Stimulated activated CD8-positive, alpha-beta memory T cell treated with anti-CD3 and anti-CD28 coated beads, Interleukin-15, amount 100 ng/mL, for 1 hour (primary cell): ENCODE measurements at places on chromosomes 7 and 10.

DNA sequence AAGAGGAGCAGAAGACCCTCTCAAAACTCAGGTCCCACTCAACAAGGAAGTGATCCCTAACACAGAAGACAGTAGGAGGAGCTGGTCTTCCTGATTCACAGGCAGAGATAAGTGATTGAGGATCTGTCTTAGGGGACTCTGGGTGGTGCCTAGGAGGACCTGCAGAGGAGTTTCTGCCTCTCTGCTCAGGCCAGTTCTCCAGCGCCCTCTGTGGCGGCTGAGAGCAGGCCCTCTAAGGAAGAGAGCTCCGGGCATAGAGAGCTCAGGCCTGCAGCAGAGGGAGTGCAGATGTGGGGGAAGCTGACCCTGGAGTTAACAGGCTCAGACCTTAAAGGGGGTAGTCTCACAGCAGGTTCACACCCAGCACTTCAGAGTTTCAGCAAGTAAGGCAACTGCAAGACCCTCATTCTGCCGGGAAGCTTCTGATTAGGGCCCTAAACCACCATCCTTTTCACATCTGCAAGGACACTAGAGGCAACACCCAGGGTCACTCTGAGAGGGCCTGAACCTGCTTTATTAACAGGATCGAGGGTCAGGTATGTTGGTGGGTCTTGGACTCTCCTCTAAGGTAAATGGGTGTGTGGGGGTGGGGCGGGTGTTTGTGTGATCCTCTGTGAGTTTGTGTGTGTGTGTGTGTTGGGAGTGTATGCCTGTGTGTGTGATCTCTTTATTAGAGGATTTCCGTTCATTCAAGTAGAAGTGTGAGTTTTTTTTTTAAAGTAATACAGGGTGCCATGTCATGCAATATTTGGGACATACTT, 57.6 kb upstream of the TARP start:
- DNase-seq: no peak

GRCh38 chr10:3348564-3348963, 176.0 kb upstream of the PITRM1 start:
- DNase-seq: no peak

GRCh38 chr10:44520651-44521050, 135.8 kb upstream of the CXCL12 start:
- no peak for DNase-seq

DNA sequence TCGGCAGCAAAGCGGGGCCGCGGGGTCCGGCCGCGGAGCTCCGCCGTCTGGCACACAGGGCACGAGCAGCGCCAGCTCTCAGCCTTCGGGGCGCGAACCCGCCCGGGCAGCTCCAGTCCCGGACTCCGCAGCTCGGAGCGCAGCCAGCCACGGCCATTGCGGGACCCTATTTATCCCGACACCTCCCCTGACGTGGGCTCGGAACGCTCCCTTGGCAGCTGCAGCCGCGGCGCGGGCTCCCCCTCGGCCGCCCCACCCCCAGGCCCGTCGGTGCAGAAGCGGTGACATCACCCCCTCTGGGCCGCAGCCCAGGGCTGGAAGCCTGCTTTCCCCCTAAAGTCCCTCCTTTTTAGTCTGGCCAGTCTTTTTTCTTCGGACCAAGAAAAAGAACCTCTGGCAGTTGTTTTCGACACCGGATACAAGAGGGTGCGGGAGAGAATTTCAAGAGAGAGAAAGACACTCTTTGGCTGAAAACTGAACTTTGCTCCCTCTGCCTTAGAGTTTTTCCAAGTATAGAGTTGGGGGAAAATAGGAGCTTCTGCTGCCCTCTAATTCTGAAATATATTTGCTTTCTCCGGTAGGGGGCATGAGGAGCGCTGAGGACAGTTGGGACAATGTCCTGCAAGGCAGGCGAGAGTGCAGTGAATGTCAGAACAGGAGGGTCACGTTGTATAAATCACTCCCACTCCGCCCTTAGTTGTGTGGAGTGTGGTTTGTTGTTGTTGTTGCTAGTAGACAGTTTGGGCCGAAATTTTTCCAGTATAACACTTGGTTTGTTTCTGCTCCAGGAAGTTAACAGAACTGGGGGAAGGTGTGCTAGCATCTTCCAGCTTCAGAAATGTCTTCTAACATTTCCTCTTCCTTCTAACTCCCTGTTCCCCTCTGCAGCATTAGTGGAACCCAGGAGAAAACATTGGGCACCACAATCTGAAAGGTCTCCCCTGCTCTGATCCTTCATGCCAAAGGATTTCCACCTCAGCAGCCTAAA, at the start of gene SFRP4:
TSS of gene SFRP4 (minus strand) at position 145 of the 988 bp plus-strand sequence. CDS start 280 bp downstream, outside the sequence.
- no peak for DNase-seq

DNA sequence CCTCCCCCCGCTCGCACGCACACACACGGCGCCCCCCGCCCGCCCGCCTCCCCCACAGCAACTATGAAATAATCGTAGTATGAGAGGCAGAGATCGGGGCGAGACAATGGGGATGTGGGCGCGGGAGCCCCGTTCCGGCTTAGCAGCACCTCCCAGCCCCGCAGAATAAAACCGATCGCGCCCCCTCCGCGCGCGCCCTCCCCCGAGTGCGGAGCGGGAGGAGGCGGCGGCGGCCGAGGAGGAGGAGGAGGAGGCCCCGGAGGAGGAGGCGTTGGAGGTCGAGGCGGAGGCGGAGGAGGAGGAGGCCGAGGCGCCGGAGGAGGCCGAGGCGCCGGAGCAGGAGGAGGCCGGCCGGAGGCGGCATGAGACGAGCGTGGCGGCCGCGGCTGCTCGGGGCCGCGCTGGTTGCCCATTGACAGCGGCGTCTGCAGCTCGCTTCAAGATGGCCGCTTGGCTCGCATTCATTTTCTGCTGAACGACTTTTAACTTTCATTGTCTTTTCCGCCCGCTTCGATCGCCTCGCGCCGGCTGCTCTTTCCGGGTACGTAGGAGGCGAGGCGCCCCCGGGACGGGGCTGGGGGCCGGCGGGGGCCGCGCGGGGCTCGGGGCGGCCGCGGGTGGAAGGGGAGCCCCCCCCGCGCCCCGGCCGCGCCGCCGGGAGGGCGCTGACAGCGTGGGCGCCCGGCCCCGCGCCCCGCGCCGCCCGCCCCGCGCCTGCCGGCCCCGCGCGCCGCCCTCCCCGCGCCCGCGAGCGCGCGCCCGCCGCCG, 441 bp downstream of the BMI1 start:
- DNase-seq: no peak

- DNase-seq: no peak
Measured at GRCh38 chr10:16297642-16298041, 139.2 kb upstream of the PTER start.

DNA sequence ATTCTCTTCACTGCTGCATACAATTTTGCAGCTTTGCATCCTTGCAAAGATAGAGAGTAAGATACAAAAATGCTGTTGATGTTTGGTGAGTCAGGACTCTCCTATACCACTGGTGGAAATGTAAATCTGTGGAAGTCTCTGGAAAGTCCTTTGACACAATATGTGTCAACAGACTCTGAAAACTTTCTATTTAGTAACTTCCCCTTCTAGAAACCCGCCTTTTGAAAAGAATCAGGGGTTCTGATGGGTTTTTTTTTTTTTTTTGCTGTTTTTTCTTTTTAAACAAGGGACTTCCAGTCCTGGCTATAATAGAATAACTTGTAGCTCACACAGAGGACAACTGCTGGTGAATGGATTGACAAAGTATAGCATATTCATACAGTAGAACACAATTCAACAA, 16.4 kb downstream of the NOD1 start:
- no peak for DNase-seq

- DNase-seq: no peak
Measured at GRCh38 chr7:13920053-13920697, 69.3 kb downstream of the ETV1 start.

DNA sequence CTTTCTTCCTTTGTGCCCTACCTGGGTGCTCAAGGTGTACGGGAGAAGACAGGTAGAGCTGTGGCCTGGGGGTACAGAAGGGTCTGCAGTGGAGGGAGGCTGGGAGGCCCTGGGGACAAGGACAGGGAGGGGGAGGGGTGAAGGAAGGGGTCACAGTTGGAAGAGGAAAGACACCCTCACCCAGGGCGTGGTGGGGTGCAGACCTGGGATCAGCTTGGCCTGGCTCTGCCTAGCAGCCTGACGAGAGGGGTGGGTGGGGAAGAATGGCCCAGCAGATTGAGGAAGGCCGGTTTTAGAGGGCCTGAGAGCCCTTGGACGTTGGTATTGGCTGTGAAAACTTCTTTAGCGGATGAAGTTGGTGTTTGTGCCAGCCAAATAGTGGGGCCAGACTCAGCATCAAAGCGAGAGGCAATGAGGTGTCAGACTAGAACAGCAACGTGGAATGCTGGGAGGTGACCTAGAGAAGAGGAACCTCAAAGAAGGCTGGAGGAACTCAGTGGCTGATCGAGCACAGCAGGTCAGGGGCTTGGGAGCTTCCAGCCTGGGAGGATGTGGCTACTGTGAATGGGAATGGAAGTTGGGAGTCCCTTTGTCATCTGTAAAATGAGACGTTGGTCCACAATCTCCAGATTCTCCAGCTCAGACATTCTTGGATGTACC, 18.1 kb upstream of the TRIM8 start:
- no peak for DNase-seq

- DNase-seq: no peak
Measured at GRCh38 chr10:43199684-43200537, 61.7 kb downstream of the CSGALNACT2 start.

GRCh38 chr10:117248750-117249465, 8.0 kb downstream of the SLC18A2 start:
- DNase-seq: no peak

- DNase-seq: no peak
Measured at GRCh38 chr7:80869106-80869784, 49.6 kb downstream of the SEMA3C start.

DNA sequence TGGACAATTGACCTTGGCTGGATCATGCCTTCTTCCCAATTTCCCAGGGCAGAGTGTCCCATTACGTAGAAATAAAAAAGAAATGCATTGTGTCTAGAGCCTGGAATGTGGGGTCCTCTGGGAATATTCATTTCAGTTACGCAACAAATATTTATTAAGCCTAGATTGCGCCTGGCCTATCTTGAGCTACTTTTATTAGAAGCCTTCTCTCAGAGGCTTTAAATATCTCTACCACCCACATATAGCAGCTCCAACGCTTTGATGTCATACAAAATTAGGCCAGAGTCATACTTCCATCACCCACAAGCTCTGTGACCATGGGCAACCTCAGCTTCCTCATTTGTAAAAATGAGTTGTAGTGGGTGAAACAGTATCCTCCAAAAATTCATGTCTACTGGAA, 24.9 kb upstream of the CARD11 start:
- DNase-seq: no peak

DNA sequence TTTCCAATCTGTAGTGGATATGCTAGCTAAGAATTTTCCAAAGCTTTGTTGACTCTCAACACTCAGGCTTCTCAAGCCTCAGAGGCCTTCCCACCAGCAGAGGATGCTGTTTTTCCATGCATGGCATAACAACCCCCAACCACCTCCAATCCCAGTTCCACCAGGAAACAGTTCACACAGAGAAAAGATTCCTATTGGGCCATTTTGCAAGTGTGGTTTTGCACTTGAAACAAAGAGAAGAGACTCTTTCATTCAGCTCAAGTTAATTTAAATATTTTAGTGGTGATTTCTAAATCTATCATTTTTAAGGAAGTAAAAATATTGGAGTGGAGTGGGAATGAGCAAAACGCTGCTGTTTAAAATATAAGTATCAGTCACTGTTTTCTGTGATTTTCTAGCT, 105.6 kb upstream of the COL1A2 start:
- DNase-seq: no peak

DNA sequence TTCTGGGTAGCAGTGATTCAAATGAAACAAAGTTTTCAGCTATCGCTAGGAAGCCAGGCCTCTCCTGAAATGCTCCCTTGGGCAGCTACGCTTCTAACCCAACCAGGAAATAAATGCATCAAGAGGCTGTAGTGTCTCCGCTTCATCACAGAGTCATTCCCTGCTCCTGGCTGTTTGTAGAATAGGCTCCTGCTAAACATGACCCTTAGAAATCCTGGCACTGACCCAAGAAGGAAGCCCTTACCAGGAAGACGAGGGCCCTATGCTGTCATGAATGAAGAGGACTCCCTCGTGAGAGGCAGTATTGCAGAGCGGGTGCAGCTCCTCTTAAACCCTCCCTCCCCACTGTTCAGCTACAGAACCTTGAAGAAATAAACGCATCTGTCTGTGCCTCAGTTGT, 48.3 kb downstream of the NOD1 start:
- no peak for DNase-seq

- no peak for DNase-seq
Measured at GRCh38 chr7:17462131-17462631, 163.7 kb downstream of the AHR start.

GRCh38 chr10:7388602-7389001, 22.2 kb downstream of the SFMBT2 start:
- DNase-seq: no peak

GRCh38 chr10:44989597-44990301, 11.0 kb upstream of the ZNF22 start:
- DNase-seq: no peak

- DNase-seq: no peak
Measured at GRCh38 chr7:20307901-20308300, 22.8 kb upstream of the ITGB8 start.

DNA sequence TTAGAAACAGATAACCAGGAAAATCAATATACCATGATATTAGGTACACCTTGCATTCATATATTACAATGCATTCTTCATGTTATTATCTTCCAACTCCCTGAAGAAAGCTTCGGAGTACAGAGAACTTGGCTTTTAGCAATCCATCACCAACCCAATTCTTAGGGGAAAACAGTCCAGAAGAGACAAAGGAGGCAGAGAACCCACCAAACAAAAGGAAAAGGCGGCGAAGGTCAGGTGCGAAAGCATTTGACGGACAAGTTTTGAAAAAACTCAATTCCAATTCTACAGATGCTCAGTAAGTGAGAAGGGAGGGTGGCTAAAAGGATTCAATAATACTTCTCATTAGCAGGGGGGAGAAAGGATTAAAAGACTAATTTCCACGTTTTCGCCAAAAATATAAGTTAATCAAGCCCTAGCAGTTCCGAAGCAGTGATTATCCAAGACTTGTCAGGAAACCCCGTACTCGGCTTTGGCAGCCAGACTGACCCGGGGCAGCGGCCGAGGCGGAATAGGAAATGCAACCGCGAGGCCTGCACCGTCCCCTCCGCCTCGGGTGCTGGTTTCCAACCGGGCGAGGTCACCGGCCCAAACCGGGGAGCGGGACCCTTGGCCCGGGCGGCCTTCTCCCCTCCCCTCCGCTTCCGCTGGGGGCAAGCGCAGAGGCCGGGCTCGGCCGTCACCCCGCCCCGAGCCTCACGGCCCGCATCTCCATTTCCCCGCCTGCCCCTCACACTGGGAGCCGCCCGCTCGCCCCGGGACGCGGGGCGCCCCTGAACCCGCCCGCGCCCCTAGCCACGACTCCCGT, 747 bp downstream of the GDI2 start:
- DNase-seq: peak; percentile 6
